Fibroblast of villous mesenchyme (primary cell): ENCODE measurements at places on chromosomes 1 and 21.

DNA sequence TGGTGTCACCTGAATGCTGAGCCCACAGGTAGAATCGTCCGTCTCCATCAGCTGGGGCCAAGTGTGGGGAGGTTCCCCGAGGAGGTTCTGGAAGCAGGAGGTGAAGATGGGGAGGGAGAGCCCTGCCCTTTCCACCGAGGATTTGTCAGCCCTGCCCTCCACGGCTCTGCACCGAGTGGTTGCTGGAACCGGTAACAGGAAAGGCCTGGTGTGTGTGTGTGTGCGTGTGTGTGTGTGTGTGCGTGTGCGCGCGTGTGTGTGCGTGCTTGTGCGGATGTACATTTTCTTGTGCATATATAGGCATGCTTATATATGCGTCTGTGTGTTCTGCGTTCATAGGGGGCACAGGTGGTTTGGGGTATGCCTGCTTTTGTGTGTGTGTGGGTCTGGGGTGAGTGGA lies 3.5 kb downstream of the NBL1 start:
- DNase-seq, result no peak

DNA sequence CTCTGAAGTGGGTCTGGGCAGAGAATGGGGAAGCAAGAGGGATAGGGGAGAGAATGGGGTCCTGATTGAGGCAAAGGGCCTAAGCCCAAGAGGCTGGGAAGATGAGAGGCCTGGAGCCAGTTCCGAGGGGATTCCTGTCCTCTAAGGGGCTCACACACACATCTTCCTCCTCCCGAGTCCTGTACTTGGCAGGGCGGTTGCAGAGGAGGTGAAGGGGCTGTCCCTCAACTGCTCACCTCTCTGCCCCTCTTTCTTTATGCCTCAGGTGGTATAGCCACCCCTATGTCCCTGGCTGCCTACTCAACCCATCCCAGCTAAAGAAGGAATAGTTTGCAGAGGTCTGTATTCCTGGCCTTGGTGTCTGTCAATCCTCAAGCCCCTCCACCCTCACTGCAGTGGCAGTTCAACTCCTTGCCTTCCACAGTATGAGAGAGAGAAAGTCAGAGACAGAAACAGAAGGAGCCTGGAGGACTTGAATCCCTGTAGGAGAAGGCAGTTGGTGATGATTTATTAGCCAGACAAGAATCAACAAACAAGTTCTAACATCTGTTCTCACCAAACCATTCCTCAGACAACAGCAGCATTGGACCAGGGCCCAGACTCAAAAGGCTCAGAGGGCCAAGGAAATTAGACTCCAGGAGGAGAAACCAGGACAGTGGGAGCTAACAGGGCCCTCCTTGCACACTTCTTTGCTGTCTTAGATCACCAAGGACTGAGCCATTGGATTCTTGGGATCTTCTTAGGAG lies 10.7 kb downstream of the SH2D2A start:
- DNase-seq, result peak; percentile 98

DNA sequence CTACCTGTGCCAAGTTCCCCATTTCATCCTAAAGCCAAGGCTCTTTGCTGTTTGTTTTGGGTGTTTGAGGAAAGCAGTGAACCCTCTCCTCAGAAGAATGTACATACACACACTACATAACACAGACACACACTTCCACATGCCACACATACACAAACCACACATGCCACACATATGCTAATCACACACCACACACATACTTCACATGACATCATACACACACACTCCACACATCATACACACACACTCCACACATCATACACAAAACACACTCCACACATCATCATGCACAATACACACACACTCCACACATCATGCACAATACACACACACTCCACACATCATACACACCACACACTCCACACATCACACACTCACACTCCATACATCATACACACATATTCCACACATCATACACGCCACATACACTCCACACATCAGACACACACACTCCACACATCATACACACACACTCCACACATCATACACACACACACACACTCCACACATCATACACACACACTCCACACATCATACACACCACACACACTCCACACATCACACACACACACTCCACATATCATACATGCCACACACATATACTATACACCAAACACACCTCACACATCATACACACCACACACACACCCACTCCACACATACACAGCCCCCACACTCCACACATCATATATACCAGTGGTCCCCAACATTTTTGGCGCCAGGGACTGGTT lies 22.7 kb upstream of the ZNF436 start:
- DNase-seq, result no peak

DNA sequence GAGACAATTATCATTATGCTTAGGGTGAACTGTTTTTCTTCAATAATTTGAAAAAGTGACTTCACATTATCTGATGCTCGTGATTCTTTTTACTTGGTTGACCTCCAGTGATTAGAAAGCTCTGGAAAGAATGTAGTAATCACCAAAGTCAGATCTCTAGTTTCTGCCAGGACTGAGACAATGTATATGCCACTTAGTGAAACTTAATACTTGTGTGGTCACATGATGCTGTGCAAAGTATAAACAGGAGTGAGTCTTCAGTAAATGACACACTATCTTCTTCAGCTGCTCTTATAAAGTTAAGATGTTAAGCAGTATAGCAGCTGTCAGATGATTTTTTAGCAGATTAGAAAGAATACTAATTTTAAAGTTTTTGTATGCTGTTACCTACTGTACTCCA lies 17.2 kb downstream of the VCAM1 start:
- DNase-seq, result peak; percentile 63

DNA sequence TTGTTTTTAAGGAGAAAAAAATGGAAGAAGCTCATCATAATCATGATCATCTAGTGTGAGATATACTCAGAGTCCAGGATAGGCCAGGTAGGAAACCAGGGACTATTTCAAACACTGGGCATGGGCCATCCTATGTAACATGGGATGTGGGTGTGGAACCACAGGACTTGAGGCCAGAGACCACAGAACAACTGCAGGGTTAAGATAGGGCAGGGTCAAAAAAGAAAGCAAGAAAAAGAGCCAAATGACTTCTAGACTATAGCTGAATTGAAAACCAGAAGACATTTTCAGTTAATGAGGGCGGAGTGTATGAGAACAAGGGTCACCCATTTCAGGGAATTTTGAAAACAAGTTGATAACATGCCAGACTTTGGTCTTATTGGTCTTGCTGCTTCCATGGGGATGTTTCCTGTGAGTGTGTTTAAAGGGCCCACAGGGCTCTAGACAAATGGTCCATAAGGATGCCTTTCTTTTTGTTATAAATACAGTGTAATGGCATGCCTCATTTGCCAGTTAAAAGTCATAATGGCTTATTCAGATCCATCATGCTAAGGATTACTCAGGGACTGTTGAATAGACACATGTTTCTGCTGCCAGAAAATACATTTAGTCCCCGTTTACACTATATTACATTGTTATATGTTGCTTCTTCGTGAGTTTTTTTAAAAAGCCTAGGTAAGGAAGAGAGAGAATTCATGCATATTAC lies 182.0 kb upstream of the C21orf91 start:
- no peak for DNase-seq

- DNase-seq, result peak; percentile 85
Observed at GRCh38 chr1:63920154-63921117, 146.6 kb downstream of the ROR1 start.

DNA sequence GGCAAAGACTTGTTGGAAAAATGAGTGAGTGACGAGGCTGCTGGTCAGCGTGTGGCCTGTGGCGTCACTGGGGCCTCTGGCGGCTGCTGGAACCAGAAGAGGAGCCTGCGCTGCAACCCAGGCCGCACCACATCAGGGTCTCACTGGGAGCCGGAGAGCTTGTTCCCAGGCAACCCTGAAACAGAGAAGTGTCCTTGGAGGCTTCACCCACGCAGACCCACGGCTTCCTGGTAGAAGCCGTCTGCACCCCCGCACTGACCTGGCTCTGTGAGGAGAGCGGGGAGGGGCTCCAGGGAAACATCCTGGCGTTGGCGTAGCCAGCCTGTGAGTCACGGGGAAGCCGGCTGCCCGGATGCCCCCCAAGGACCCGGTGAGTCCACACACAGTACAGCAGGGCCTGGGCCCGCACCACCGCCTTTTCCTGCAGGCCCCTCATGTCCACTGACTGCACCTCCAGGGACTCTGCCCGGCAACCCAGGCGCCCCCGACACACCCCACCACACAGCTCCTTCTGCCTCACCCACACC lies 57.4 kb downstream of the COL6A1 start:
- DNase-seq, result peak; percentile 89

- DNase-seq, result no peak
Observed at GRCh38 chr1:152328801-152329391, 3.9 kb upstream of the FLG start.

GRCh38 chr1:169105087-169105433 lies 1.4 kb upstream of the ATP1B1 start:
- no peak for DNase-seq
